ENCODE measurements at places on chromosomes 3 and 15.

DNA sequence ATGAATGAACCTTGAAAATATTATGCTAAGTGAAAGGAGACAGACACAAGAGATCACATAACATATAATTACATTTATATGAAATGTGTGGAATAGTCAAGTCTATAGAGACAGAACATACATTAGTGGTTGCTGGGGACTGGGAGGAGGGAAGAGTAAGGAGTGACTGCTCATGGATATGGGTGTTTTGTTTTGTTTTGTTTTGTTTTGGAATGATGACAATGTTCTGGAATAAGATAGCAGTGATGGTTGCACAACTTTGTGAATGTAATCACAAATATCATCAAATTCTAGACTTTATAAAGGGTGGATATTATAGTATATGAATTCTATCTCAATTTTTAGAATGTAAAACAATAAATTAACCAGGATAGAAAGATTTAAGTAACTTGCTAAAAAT is 57.4 kb upstream of the PHLDB2 start:
- no peak for DNase-seq

GRCh38 chr15:31136016-31136415 is 34.5 kb upstream of the TRPM1 start:
- DNase-seq: no peak

- DNase-seq: no peak
These were observed 258.6 kb downstream of the KLF13 start for GRCh38 chr15:31585240-31585639.

- DNase-seq: no peak
These were observed 233.4 kb downstream of the SQOR start for GRCh38 chr15:45868109-45868691.

DNA sequence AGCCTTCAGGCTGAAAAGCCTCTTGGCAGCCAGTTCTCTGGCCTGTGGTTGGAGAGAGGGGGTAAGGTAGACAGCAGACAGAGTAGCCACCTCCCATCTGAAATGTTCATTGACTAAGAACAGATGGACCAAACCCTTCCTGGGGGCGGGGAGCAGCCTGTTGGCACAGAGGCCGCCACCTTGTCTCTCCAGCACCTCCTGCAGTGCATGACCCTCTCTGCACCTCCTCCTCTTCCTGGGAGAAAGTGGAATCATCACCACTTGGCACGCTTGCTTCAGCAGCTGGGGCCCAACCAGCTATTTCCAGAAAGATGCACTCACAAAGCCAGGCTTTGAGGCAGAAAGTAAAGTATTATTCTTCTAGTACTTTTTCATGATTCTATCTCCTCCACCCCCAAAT is 313.4 kb upstream of the CHRM5 start:
- DNase-seq: no peak

DNA sequence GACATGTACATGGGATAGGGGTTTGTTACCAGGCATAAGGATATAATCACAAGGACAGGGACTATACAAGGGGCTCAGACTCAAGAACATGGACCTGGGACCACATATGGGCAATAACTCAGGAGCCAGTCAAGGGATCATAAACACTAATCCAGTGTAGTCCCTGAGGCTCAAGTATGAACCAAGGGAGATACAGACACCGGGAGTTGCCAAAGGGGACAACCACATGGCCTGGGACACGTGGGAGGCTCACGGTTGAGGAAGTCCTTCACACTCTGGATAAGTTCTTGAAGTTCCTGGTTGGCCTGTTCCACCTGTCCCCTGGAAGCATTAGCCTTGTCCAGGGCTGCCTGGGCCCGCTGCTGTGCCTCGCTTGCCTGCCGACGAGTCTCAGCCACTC is 1.8 kb upstream of the USP19 start:
- no peak for DNase-seq

DNA sequence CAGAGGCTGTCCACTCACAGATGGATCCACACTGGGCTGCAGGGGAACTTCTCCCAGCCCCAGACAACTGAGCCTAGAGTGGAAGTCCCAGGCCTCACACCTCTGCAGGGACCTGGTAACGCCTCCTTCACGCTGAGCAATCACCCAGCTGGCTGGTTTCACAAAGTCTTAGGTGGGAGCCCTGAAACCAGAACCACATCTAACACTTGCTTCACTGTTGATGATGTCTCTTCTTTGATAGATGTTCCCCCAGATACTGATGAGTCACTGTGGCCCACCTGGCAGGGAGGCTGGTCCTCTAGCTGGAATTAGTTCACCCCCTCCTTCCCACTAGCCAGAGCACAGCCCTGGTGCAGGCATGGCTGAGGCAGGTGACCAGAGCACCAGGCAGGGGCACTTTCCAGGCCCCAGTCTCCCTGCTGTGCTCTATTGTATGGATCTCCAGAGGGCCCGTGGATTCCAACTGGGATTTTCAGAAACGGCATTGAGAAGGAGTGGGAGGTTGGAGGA is 33.5 kb downstream of the MYL3 start:
- no peak for DNase-seq
